ENCODE measurements at places on chromosomes 4 and X.
A peak's percentile ranks its signal among the peaks of the same experiment; 100 is the strongest.

GRCh38 chr4:131091896-131092295 lies 1995.9 kb downstream of the C4orf33 start:
- no peak for DNase-seq

DNA sequence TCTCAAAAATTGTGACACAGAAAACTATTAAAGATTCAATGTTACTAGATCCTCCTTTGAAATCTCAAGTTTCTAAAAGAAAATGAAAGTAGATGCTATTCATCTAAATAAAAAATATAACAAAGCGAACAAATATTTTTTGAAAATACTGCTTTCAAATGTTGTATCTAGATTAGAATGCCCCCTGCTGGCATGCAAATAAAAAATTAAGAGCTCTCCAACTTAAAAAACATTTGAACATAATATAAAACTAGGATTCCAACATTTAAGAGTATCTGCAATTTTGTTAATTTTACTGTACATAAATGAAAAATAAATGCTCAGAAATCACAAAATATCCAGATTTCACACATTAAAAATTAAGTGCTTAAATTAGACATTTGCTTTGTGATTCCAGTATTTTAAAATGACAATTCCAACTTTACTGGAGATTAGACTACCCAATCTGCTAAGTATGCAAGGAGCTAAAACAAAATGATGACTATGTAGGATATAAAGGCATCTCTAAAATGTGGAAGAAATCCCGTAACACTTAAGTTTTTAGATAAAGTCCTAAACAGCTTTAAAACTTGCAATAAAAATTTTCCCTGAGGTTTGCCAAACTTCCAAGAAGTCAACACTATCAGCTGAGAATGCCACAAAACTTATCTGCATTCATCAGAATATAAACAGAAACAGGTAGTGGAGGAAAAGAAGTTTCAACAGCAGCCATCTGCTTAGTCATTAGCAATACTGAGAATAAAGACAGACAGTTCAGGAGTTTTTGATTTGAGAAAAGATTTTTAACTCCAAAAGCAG lies 32.7 kb downstream of the DHX15 start:
- no peak for DNase-seq

- no peak for DNase-seq
Observed at GRCh38 chrX:49879656-49880277, 483 bp downstream of the USP27X start.

GRCh38 chrX:1679238-1679637 lies 64.4 kb downstream of the ASMT start:
- DNase-seq: peak; percentile 61

DNA sequence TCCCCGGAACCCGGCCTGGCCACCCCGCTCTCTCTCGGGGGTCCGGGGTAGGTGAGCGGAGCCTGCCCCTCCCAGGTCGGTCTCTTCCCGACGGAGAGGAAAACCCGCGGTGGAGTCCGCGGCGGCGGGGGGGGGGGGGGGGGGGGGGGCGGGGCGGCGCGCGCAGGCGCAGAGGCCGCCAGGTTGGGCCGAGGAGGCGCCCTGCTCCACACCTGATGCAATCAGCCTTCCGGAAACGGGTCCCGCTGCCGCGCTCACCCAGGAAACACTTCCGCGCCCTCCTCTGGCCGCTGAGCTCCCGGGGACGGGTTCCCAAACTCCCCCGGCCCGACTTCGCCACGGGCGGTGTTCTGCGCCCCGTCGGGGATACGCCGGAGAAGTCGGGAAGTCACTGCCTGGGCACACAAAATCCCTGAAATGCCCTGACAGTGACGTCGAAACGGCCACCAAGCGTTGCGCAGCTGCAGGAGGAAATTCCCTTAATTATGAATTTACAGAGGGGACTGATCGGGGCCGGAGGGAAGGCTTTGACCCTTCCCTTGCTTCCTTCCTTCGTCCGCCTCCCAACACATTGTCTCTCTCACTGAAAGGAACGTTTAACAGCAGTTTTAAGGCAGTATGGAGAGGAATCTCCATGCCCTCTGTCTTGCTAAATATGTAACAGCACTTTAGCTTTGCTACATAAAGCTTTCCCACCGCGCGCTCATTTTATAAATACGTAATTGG lies 2.1 kb upstream of the APBB2 start:
- DNase-seq: peak; percentile 84

DNA sequence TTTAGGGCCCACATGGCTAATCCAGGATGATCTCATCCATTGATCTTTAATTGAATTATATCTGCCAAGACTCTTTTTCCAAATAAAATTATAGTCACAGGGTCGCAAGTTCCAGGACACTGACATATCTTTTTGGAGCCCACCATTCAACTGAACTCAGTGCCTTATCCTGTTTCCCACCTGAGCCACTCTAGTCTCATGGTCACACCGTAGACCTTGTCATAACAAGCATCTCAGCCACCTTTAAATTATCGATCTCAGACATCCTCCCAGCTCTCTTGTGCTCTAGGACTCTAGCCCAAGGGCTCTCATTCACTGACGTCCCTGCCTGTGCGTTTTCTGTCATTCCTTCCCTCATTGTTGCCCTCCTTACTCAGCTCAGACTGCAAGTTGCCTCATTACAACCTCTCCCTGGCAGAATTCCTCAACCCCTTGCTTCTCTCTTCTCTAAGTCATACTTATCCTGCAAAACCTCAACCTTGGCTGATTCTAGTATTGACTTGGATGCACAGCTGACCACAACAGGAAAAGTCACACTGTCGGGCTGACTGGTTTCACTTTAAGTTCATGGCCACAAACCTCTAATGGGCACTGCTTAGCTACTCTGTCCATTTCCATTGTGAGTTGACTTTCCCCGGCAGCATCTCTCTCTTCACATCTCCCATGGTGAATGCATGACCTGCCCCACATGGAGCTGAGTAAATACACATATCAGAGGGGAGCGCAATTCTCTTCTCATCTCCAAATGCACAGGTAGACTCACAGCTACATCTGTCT lies 91.0 kb upstream of the TRIM2 start:
- peak; percentile 16 for DNase-seq

- DNase-seq: peak; percentile 86
Observed at GRCh38 chr4:183987987-183988392, 82.9 kb downstream of the STOX2 start.

DNA sequence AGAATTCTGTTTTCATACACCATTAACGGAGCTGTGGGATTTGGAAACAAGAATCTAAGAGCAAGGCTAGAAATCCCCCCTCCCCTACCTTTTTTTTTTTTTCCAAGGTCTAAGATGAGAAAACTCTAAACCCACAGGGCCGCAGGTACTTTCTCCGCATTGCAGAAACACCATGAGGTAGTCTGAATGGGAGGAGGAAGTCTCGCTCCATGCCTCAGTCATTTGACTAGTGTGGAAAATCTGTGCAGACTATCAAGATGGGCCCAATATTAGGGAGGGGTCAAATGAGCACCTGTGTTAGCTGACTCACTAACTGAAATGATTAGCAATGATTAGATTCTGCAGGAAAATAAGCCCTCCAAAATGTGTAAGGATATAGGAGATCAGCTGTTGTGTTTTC lies 40.9 kb upstream of the MAP3K15 start:
- DNase-seq: no peak

GRCh38 chrX:19964017-19964710 lies 26.7 kb downstream of the BCLAF3 start:
- DNase-seq: peak; percentile 4

DNA sequence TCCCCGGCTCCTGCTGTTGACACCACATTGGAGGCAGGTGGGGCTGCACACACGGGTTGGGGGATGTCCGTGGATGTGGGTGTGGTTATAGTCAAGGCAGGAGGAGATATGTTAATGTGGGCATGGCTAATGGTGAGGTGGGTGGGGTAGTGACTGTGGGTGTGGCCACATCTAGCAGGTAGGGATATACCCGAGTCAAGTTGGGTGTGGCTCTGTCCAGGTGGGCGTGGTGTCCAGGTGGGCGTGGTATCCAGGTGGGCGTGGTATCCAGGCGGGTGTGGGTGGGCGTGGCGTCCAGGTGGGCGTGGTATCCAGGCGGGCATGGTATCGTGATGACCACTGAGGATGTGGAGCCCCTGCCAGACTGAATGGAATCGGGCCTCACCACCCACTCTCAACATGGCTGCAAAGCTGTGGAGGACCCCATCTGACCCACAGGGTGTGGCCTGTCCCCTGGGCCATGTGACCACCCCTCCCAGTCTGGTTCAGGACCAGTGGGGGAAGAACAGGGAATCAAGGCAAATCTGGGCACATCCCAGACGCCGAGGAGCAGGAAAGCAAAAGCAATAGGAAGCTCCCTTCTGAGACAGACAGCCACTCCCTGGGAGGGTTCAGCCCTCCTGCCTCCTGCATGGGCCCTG lies 21.0 kb downstream of the MAN2B2 start:
- DNase-seq: peak; percentile 25

DNA sequence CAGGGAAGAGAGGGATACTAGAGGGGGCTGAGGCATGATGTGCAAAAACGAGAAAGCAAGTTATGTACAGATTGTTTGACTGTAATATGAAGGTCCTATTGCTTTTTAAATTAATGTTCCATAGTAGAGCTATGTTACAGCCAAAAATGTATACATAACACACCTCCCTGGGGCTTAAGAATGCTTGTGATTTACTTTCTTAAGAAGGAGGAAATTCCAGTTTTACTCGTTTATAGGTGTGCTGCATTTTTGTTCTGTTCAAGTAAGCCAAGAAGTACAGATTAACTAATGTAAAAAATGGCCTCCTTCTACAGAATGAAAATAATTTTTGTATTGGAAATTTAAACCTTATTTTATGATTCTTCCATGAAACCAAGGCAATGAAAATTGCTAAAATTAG lies 614.4 kb upstream of the NR3C2 start:
- no peak for DNase-seq

- no peak for DNase-seq
Observed at GRCh38 chr4:124931050-124931449, 218.5 kb upstream of the ANKRD50 start.

DNA sequence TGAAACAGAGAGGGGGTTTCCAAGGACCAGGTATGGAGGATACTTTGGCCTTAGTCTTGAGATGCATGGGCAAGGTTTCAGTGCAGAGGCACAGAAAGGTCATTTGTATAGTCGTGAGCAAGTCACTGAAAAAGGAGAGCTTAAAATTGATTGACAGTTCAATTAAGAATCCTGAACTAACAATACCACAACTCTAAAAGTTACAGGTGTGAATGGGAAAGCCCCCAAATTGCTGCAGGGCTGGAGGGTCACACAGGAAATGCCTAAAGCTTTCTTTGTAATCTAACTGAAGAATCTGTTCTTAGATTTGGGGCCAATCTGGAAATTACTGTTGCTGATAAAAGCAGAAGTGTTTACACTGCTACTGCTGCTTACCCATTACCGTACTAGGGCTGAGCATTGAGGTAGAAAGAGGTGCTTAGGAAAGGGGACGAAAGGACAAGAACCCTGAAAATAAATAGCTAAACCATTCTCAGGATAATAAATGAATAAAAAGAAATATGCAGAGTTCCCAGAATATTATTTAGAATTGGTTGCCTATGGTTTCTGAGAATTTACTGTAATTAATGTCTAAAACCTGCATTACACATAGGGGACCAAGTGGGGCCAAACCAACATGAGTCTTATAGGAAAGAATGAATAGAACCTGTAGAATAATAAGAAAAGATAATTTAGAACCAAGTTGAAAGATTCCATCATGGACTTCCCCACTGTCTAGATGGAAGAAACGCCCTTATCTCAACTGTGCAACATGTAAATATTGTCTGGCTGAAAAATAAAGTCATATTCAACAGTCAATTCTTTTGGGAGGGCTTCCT lies 91.9 kb upstream of the PPP1R2C start:
- no peak for DNase-seq

DNA sequence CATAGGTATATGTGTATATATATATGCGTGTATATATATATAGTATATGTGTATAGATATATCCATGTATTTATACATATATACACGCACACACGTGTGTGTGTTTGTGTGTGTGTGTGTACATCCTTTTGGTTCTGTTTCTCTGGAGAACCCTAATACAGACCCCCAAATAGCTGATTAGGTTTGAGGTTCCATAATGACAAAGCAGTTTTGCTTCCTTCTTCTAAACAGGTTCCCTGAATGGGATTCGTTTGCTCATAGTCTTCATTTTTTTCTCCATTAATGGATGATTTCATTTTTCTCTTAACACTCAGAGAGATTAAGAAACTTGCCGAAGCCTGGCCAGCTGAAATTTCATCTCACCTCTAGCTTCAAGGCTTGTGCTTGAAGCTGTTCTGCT lies 234.0 kb upstream of the BCOR start:
- DNase-seq: no peak

DNA sequence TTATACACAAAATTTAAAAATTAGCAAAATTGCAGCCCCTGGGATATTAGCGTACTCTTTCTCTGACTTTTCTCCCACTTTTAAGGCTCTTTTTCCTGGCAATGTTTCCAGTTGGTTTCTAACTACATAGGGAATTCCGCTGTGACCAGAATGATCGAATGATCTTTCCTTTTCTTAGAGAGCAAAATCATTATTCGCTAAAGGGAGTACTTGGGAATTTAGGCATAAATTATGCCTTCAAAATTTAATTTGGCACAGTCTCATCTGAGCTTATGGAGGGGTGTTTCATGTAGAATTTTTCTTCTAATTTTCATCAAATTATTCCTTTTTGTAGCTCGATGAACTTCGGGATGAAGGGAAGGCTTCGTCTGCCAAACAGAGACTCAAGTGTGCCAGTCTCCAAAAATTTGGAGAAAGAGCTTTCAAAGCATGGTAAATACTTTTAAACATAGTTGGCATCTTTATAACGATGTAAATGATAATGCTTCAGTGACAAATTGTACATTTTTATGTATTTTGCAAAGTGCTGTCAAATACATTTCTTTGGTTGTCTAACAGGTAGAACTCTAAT lies 6.0 kb downstream of the ALB start:
- no peak for DNase-seq

DNA sequence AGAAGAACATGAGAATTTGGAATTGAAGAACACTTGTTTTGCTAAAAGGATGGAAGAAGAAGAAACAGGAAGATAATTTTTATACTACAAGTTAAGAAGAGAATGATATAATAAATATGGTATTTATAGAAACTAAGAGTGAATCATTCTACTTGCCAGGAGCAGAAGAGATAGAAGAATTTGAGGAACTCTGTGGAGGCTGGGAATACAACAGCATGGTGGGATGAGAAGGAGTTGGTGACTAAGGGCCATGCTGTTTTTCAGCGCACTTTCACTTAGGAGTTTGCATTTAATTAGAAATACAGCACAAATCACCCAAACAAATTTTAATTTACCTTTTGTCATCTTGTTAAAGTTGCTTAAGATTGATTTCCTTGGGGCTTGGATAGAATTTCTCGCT lies 20.5 kb downstream of the HADH start:
- DNase-seq: no peak

GRCh38 chr4:79241846-79242245 lies 84.0 kb downstream of the NAA11 start:
- peak; percentile 35 for DNase-seq

- DNase-seq: no peak
Observed at GRCh38 chr4:88881227-88881569, 175.8 kb downstream of the FAM13A start.

DNA sequence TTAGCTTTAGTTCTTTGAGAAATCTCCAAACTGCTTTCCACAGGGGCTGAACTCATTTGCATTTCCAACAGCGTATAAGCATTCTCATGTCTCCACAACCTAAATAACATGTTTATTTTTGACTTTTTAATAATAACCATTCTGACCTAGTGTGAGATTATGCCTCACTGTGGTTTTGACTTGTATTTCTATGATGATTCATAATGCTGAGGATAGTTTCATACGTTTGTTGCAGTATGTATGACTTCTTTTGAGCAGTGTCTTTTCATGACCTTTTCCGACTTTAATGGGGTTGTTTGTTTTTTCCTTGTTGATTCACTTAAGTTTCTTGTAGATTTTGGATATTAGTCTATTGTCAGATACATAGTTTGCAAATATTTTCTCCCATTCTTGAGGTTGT lies 1833.0 kb upstream of the PCDH10 start:
- DNase-seq: no peak

Data from Daoy (cell line).